ENCODE measurements at places on chromosomes 16 and 17.

DNA sequence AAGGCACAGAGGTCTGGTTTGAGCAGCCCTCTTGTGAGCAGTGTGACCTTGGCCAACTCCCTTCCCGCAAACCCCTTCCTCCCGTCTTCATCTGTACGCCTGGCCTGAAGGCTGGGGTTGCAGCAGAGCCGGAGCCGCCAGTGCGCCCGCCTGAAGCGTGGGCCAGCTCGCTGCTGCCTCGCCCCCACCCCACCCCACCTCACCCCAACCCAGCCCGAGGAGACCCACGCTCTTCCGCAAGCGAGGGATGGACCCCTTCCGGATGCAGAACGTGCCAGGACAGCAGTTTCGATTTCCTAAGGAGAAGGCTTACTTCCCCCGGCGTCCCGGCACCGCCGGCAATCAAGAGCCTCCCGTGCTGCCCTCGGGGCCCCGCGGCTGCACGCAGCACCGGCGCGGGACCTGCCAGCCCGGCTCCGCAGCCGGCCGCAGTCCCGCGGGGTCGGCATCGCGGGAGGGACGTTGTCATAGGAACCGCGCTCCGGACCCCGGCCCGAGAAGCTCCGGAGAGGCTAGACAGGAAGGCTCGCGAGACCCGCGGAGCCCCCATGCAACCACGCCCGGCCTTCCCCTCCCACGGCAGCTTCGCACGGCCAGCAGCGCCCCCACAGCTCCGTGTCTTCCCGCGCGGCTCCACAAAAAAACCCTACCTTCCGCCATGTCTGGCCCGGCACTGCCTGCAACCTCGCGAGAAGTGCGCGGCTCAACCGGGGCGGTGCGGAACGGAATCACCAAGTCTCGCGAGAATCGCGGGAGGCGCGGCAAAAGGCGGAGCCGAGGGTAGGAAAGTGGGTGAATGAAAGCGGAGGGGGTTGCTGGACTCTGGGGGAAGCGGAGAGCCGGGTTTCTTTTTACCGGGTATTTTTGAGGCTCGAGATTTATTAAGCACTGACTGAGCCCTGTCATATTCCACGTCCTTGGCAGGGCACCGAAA is at the start of gene ANKFY1:
ANKFY1 (minus strand) TSS at position 698 of the 934 bp plus-strand sequence; CDS start at position 660, 38 bp downstream.
- peak; percentile 92 for DNase-seq

DNA sequence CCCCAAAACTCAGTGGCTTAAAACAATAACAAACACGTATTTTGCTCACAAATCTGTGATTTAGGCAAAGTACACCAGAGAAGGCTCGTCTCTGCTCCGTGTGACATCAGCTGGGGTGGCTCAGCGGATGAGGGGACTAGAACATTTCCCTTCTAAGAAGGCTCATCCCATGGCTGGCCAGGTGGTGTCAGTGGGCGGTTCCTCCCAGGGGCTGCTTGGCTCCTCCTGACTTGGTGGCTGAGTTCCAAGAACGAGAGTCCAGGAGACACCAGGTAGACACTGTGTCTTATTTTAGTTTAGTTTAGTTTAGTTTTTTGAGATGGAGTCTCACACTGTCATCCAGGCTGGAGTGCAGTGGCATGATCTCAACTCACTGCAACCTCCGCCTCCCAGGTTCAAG is 5.6 kb upstream of the CHMP6 start:
- DNase-seq: no peak

- DNase-seq: no peak
These were observed 37.2 kb downstream of the CDK5R1 start for GRCh38 chr17:32523827-32524552.

GRCh38 chr17:41492771-41493170 is 3.1 kb upstream of the KRT36 start:
- DNase-seq: no peak

DNA sequence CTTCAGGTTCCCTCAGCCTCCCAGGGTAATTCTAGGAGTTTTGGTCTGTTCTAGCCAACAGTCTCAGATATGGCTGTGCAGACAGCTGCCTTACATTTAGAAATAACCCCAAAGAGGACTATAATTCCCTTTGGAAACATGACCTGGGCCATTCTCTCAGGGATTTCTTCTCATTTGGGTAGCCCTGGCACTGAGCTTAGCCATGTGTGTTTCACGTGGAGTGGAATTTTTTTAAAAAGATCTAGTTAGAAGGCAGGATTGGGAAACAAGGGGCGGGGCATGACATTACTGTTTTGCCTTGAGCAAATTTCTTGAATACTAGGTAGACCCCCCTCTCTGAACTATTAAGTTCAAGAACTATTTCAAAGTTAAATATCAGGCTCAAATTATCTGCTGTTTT is 29.6 kb upstream of the MRC2 start:
- no peak for DNase-seq

- no peak for DNase-seq
These were observed 416.5 kb downstream of the UTP18 start for GRCh38 chr17:51676691-51677487.

- DNase-seq: no peak
These were observed 7.4 kb downstream of the ZNF594 start for GRCh38 chr17:5184288-5184687.

GRCh38 chr16:66950437-66950836 is 10.6 kb upstream of the CES3 start:
- no peak for DNase-seq

- DNase-seq: no peak
These were observed 705.5 kb downstream of the CDH11 start for GRCh38 chr16:64416216-64417005.

DNA sequence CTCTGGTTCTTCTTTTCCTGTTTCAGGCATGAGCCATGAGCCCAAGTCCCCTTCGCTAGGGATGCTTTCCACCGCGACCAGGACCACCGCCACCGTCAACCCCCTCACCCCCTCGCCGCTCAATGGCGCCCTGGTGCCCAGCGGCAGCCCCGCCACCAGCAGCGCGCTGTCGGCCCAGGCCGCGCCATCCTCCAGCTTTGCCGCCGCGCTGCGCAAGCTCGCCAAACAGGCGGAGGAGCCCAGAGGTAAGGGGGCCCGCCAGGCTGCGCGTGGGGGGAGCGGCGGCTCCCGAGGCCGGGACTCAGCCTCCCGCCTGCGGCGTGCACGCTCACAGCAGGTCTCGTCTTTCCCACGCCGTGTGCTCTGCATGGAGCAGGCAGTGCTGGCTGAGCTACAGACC is 20.8 kb downstream of the GSE1 start:
- no peak for DNase-seq

- no peak for DNase-seq
These were observed 167.7 kb downstream of the SHISA9 start for GRCh38 chr16:13068912-13069583.

- no peak for DNase-seq
These were observed 14.8 kb downstream of the MPRIP start for GRCh38 chr17:17057057-17057551.

- DNase-seq: no peak
These were observed 13.3 kb upstream of the IL17C start for GRCh38 chr16:88624977-88625576.

- DNase-seq: no peak
These were observed 41.5 kb upstream of the CDH5 start for GRCh38 chr16:66324815-66325515.

DNA sequence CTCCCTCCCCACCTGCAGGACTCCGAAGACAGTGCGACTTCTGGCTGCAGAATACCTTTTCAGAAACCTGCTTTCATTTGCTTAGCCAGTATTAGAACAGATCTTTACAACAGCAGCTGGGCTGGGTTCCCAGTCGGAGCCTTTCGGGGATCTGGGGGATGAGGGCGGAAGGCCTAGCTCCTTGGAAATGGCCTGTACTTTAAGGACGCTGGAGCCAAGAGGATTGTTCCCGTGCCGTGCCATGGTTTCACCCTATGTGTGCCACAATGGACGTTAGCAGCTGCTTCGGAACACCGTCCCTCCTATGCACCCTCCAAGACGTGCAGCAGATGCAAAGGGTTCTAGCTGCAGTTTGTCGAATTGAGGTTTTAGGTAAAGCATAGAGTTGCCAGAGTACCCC is 16.2 kb downstream of the KCTD2 start:
- DNase-seq: no peak

GRCh38 chr16:89051521-89052166 is 42.0 kb upstream of the ACSF3 start:
- no peak for DNase-seq

GRCh38 chr17:28475151-28475900 is 1.9 kb downstream of the SLC13A2 start:
- DNase-seq: no peak

DNA sequence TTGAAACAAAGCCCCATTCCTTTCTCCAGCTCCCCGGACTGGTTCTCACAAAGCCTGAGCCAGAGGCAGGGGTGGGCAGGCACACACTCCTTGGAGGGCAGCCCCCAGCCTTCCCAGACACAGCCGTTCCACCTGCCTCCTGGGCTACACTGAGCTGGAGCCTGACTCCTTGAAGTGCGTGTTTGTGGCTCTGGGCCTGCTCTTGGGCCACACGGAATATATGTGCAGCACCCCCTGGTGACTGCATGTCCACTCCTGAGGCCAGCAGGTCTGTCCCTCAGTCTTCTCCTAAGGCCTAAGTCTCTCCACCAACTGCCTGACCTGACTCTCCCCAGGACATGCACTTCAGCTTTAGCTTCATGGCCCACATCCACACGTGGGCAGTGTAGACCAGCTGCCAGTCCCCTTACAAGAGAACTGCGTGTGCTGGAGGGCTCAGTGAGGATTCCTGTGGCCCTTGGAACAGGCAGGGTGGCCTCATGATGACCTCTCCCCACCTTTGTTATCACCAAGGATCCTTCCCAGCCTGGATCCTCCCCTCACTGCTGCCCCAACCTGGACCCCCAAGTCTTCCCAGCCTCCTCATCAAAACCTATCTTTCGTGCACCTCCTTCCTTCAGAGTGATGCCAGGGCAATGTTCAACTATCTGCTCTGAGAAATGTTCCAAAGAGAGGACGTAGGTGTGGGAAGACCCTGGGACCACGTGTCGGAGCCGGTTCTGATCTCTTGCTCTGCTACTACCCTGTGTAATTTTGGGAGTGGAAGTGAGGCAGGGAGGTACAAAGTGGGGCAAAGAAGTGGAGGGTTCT is 12.4 kb upstream of the SLC6A2 start:
- no peak for DNase-seq

- DNase-seq: no peak
These were observed 8.4 kb downstream of the GSPT1 start for GRCh38 chr16:11907160-11907970.

GRCh38 chr16:23141959-23142740 is 7.1 kb downstream of the USP31 start:
- no peak for DNase-seq

- DNase-seq: no peak
These were observed 258.3 kb downstream of the FOXL1 start for GRCh38 chr16:86836503-86837129.

GRCh38 chr17:38885728-38886642 is 16.1 kb downstream of the LASP1 start:
- DNase-seq: peak; percentile 82

- DNase-seq: no peak
These were observed 21.6 kb upstream of the CPSF4L start for GRCh38 chr17:73283250-73283649.

- no peak for DNase-seq
These were observed 208.7 kb downstream of the MAP2K4 start for GRCh38 chr17:12229335-12229734.

DNA sequence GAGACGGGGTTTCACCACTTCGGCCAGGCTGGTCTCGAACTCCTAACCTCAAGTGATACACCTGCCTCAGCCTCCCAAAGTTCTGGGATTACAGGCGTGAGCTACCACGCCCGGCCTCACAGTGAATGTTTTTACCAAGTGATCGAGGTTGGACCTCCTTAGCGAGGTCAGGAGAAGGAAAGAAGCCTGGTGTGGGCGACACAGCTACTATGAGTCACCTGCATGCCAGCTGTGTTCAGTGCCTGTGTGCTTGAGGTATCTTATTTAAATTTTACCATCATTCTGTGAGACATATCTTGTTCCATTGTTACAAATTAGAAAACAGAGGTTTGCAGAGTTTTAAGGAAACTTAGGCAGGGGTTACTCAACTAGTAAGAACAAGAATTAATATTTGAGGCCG is 174.8 kb upstream of the DYNLRB2 start:
- DNase-seq: no peak

- DNase-seq: no peak
These were observed 14.1 kb upstream of the CCDC154 start for GRCh38 chr16:1458336-1458976.

DNA sequence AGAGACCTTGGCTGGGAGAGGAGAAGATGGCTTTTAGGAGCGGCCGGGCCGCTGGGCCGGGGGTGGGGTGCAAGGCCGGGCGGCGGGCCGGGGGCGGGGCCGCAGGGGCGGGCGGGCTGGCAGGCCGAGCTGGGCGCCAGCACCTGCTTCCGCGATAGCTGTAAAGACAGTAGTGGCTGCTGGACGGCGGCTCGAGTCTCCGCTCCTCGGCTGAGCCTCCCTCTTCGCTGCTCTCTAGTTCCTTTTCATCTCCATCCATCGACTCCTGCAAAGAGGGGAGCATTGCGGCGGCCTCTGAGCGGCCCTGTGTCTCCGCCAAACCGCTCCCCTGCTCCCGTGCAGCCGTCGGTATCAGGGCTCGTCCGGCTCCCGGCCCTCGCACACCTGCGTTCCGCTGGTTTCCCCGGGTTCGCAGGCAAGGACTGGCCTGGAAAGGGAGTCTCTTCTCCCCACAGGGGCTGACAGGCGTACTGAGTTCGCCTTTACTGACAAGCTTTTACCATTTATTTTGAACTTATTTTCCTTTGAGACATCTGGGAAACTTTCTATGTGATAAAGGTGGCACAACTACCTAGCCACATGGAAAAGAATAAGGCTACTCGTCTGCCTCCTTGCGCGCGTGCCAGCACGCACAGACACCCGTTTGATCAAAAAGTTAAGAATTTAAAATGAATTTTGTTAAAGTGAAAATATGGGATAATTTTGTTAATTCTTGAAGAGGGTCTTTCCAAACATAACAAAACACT is at the start of gene C17orf75:
C17orf75 (minus strand) TSS at position 317 of the 746 bp plus-strand sequence; CDS start at position 283, 34 bp downstream.
- DNase-seq: peak; percentile 82

DNA sequence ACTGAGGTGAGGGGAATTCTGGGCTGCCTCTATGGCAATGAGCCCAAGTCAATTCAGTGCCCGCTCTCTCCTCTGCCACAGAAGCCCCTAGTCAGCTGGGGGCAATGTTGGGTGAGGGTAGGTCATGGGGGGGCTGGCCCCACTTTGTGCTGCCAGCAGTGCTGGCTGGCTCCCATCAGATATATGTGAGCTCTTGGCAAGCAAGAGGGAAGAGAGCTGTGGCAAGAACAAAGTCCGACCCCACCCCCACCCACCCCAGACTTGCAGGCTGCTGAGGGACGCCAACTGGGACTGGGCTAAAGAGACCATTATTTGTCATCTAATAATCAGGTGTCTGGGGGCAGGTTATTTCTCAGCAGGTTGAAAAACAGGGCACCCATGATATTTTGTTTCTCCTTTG is 89.4 kb downstream of the YPEL2 start:
- no peak for DNase-seq

DNA sequence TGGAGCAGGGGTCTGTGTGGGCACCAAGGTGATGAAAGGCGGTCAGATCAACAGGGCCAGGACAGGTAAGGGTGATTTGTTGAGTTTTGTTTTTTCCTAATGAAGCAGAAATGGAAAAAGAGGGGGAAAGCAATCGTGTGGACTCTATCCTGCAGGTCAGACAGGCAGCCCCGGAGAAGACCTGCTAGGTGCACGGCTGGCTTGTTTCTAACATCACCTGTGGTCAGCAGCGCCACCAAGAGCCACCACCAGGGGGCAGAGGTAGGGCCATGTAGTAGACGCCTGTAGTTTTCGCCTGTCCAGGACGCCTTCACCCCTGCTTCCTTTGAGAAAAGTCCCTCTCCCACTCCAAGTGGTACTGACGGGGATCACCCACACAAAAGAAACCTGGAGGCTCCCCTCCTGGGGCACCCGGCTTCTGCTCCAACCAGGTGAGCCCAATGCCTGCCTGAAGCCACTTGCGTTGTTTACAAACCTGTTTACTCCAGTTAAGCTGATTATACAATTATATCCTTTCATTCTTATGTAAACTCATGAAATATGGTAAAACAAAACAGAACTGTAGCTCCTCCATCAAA is 54.2 kb upstream of the SEC14L1 start:
- DNase-seq: peak; percentile 67
